D721Med (cell line): ENCODE measurements at places on chromosomes 11 and 22.

GRCh38 chr11:13207665-13208594, 69.7 kb upstream of the BMAL1 start:
- no peak for DNase-seq

DNA sequence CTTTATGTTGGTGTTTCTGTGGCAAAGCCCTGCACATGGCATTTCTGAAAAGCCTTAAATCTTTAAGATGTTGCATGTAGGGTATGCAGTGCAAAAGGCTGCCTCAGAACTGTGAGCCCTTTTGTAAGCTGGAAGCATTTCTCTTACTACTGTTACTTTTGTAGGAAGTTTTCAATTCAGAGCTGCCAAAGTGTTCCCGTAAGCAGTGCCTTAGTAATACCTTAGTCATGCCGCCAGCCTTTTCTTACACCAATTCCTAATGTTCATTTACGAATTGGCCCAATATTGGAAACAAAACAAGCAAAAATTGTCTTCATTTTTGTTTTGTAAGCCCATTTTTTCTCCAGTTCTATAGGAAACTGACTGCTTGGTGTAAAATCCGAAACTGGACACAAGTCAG, 67.4 kb upstream of the RASSF10 start:
- DNase-seq = no peak

DNA sequence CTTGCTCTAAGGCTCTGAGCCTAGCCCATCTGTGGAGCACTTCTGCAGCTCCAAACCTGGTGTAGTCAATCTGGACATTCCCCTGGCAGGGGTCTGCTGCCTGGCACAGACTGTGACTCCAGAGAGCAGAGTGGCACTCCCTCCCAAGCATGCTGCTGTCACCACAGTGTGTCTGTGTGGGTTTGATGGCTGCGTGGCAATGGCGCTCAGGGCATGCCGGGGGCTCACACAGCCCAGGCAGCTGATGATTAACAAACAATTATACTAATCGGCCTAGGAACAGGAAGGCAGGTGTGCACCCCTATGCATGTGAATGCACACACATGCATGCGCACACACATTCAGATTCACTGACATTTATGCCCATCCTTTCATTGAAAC, 9.0 kb upstream of the NECTIN1 start:
- DNase-seq = no peak

GRCh38 chr22:27489178-27489675, 312.3 kb downstream of the MN1 start:
- no peak for DNase-seq

DNA sequence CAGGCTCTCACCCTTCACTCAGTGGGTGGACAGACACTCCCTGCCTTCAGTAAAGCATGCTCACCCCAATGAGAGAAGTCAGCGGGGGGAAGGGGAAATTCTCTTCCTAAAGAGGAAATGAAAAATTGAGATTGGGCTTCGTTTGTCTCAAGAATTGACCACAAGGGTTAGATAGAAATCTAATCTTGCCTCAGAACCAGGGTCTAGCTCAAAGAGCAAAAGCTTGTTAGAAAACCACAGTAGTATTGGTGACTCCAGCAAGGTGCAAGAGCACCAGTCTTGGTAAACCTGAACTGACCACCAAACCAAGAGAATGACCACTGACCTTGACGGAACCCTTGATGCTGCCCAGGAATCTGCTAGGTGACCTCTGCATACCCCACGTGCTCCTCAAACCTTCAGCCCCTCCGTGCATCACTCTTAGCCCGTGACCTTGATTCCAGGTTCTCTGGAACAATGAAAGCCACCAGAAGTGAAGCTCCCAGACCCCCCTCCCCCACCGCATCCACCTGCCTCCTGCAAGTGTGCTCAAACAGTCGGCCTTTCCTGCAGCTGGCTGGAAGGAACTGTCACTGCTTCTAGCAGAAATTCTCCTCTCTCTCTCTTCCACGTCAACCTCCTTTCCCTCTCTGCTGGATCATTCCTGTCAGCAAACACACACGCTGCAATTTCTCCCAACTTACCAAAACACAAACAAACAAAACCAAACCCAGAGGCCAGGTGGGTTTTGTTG, 3.1 kb upstream of the TMA7B start:
- DNase-seq = no peak

- no peak for DNase-seq
Measured at GRCh38 chr11:105192115-105192514, 52.5 kb upstream of the CARD18 start.

DNA sequence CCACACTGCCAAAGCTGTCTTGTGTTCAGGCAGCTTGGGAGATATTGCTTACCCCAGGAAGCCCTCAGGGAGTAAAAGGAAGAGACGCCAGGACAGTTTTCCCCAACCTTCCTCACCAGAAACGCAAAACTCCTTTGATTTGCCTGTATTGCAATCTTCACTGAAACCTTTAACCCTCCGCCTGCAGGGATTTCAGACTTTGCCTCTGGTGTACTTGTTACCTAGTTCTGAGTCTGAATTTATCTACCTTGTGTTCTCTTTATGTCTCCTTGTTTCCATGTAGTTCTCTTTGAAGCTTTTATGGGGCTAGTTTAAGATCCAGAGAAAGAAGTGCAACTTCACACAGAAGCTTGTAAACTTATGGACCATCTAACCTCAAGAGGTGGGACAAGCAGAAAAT, 154.2 kb downstream of the DSCAML1 start:
- DNase-seq = no peak

DNA sequence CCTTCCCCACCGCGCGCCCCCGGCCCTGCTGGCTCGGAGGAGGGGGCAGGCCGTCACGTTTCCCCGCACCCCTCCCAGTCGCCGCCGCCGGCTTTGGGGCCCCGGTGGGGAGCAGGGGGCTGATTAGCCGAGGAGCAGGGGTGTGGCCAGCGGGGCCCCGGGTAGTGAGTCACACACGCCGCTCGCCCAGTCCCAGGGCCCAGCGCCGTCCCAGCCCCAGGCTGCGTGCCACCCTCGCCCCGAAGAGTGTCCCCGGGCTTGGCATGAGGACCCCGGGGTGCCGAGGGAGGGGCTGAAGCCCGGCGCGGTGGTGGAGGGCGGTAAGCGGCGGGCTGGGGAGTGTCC, 34.4 kb downstream of the PRDM11 start:
- DNase-seq = peak; percentile 42

DNA sequence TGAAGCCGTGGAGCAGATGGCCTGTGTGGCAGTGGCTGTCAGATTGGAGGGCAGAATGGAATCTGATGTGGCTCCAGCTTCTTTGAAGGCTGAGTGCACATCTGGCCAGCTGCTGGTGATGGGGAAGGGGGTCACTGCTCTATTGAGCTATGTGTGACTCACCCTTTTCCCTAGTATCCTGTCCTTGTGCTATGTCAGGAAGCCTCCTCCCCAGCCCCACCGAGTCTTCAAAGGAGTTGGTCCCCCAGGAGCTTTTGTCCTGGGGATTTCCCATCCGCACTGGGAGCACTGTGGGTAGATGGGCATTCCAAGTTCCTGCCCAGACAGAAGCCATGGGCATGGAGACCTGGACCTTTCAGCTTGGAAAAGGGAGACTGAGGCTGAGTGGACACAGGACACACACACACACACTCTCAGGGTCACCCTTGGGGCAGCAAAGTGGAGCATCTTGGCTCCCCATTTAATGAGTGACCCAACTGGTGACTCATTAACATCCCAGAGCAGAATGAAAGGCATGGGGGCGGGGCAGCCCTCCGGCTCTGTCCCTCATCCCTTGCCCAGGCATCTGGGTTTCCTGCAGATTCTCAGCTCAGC, 3.3 kb downstream of the SERPINH1 start:
- no peak for DNase-seq

DNA sequence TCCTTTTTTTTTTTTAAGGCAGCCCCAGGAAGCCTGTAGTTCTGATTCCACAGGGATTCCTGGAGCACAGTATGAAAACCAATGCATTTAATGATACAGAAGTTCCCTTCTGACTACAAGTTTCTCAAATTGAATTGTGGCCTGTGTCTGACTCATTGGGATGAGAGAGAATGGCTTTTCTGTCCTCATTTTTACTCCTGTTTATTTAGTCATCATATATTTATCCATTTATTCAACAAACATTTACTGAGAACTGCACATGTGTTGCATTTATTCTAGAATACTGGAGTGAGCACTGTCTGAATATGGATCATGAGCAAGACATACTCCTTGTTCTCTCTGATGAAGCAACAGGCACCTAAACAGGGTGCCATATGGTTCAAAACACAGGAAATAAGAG, 231.2 kb downstream of the NTM start:
- DNase-seq = no peak

GRCh38 chr11:104624021-104624420, 274.2 kb downstream of the CASP12 start:
- DNase-seq = no peak

- DNase-seq = no peak
Measured at GRCh38 chr11:65700399-65700798, 11.7 kb upstream of the KAT5 start.

GRCh38 chr22:35991168-35991567, 37.5 kb downstream of the RBFOX2 start:
- DNase-seq = no peak

GRCh38 chr11:11865449-11865848, 23.7 kb downstream of the USP47 start:
- DNase-seq = no peak

- DNase-seq = no peak
Measured at GRCh38 chr11:133787379-133788141, 57.8 kb downstream of the SPATA19 start.

DNA sequence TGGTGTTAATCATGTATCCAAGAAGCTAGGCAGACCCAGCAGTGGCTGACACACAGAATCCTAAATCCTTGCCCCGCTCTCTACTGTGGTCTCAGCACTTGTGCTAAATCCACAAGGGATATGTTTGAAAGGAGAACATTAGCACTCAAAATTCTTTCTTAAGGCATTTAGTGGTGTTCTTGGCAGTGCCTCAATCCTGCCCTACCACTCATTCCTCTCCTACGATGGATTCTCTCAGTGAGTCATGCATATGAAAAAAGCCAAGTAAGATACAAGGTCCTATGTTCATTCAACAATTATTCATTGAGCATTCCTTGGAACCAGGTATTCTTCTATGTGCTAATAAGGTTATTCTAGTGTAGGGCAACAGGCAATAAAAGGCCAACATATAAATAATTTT, 31.2 kb downstream of the RRP8 start:
- DNase-seq = no peak

GRCh38 chr22:40509401-40510134, 127.0 kb downstream of the MRTFA start:
- DNase-seq = no peak

- no peak for DNase-seq
Measured at GRCh38 chr11:73521621-73522020, 76.3 kb downstream of the FAM168A start.

DNA sequence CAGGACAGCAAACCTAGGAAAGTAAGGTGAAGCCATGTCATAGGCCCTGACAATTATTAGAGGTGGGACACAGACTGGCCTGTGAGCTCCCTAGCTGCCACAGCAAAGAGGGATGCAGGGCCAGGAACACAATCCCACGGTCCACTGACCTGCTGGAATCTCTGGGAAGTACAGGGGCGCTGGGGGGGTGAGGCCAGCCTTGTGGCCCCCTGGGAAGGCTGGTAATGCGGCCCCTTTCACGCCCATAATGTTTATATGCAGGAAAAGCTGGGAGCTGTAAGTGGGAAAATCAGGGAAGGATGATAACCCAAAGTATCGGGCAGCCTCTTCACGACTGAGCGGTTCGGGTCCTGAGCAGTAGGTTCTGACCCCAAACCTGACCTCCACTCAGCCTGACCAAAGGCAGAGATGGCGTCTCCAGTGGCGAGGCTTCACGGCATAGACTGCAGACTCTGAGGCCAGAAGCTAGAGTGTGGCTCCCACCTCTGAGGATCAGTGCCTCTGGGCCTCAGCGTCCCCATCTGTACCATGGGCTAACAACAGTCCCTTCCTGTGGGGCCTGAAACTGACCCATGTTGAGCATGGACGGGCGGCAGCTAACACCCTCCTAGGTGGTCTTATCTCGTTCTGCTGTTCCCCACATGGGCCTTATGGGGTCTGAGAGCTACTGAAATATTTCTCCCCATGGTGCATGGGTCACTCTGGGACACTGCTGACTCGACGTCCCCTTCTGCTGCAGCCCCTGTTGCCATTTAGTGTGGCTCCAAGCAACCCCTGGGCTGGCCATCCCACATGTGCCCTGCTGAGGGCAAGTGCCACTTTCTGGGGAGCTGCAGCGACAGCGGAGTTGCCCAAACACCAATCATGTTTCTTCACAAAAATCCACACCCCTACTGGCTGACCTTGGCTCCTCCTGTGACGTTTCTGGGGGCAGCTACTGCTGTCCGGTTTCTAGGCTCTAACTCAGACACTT, 101.8 kb downstream of the PHF21B start:
- DNase-seq = no peak

DNA sequence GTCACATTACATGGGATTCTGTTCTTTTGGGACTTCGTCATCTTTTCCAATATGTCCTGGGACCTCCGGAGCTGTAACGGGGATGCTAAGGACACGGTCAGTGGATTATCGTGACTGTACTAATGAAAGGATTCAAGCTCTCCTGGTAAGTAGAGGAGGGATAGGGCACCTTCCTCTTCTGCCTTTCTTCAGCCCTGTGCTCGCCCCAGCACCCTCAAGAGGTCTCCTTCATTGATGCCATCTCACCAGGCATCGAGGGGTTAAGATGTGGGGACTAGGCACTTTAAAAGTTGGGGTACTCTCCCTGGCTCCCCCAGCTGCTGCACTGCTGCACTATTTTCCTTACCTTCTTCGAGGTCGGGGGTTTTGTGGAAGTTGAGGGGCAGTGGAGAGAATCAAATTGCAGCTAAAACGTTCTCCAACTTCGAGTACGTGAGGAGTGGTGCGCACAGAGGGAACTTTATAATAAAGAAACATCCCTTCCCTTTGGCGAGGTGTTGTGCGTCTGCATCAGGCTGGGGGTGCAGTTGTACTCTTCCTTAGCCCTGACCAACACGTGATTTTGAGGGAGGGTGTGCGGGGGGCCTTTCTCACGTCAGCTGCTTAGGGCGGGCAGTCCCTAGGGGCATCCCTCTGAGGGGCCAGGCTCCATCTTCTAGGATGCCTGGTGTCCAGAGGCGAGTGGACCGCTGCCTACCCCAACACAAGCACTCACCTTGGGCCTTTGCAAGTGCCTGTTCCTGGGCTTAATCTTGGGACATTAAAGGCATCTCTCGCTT, 96.1 kb downstream of the GRAMD1B start:
- DNase-seq = no peak

- no peak for DNase-seq
Measured at GRCh38 chr11:71248251-71248570, 4.2 kb downstream of the SHANK2 start.

DNA sequence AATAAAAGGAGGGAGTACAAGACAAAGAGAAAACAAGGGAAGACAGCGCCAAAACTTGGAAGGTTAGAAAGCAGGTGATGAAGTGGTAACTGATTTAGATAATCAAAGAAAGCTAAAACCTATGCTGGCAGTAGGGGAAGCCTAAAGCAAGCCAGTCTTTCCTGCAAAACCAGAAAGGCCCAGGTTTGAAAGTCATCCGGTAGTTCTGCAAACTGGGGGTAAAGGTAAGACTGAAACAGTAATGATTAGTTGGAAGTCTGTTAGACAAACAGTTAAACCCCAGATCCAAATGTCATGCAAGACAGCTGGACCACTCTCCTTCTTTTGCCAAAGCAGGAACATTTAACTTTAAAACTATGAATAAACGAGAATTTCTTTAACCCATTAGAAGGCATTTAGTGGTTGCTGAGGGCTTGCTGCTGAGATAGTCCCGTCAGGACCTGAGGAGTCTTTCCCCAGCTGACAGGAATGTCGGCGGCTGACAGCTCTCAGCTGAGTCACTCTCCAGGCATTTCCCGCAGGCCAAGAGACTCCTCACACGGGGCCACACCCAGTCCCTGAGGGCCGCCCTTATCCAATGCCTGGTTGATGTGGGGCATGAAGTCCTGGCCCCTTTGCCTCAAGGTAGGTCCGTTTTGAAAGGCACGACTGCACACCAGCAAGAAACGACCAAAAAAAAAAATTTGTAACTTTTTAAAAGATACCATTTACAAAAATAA, 36.3 kb upstream of the CFAP300 start:
- DNase-seq = no peak
